Gastrocnemius medialis (tissue), 4 donors: ENCODE measurements at places on chromosomes 7 and 10. TPM values are rescaled to one million over a fixed set of nuclear protein-coding genes. Genes with fewer than 3 reads are reported as not detected.

Gene HOXA5
- 2.7 TPM for total RNA-seq

Gene LRRN3
- total RNA-seq: 0.42 TPM

Gene PDE6C
- not detected for total RNA-seq

Gene CFAP58
- total RNA-seq: 0.36 TPM

Gene SLC16A9
- total RNA-seq: 7.4 TPM

Gene ZNF804B
- not detected for total RNA-seq

Gene UNCX
- not detected for total RNA-seq

Gene SEMA3A
- 0.07 TPM for total RNA-seq

Gene DUS4L
- total RNA-seq: 3.5 TPM

Gene LRMDA
- total RNA-seq: 4.5 TPM

Gene HOXA2
- 0.88 TPM for total RNA-seq

Gene PON1
- not detected for total RNA-seq

Gene MET
- 35.4 TPM for total RNA-seq

Gene MBL2
- 0.11 TPM for total RNA-seq

Gene FOXI2
- not detected for total RNA-seq

Gene CLCN1
- 2.9 TPM for total RNA-seq

Gene TRPV5
- not detected for total RNA-seq

Gene DDIT4
- 320 TPM for total RNA-seq

Gene OR13A1
- total RNA-seq: not detected

Gene NFE2L3
- total RNA-seq: 2.0 TPM

Gene NME8
- not detected for total RNA-seq

Gene FEZF1
- not detected for total RNA-seq

Gene RGR
- total RNA-seq: not detected

Gene SCIN
- total RNA-seq: 0.09 TPM

Gene LRRC17
- total RNA-seq: 0.62 TPM

Gene ITPRIP
- 5.0 TPM for total RNA-seq

Gene PIK3AP1
- total RNA-seq: 3.1 TPM

Gene C7orf25
- total RNA-seq: 13.5 TPM

Gene CDC14C
- not detected for total RNA-seq

Gene PPP1R3A
- total RNA-seq: 45.1 TPM

Gene TCERG1L
- not detected for total RNA-seq
